AG04450 (cell line): ENCODE measurements at places on chromosomes 13 and 19.

DNA sequence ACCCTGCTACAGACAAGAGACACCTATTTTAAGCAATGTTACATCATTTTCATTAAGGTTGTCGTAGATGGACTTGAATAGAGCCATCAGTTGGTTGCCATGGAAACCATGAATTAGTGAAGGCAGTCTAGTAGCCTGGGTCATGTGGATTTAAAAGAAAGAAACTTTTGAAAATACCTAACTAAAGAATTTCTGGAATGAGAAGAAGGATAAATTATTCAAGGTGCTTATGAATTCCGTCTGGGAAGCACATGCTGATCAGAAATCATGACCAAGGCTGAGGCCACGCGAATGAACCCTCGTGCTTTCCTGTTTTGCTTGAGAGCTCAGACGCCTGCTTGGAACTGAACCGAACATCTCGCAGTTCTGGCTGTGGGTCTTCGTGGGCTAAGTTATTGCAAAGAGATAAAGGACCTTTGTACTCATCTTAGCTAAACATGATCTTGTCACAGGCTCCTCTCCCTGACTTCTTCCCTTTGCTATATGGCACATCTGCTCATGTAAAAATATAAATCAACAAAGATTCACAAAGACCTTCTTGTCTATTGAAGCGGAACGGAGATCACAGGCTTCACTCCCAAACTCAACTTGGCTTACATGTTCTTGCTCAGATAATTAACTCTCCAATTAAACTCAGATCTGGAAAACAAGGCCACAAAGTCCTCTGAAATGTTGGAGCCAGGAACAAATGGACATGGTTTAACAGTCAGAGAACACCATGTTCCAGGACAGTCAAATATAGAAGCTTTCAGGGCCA is 140.2 kb downstream of the NUFIP1 start:
- no peak for DNase-seq

DNA sequence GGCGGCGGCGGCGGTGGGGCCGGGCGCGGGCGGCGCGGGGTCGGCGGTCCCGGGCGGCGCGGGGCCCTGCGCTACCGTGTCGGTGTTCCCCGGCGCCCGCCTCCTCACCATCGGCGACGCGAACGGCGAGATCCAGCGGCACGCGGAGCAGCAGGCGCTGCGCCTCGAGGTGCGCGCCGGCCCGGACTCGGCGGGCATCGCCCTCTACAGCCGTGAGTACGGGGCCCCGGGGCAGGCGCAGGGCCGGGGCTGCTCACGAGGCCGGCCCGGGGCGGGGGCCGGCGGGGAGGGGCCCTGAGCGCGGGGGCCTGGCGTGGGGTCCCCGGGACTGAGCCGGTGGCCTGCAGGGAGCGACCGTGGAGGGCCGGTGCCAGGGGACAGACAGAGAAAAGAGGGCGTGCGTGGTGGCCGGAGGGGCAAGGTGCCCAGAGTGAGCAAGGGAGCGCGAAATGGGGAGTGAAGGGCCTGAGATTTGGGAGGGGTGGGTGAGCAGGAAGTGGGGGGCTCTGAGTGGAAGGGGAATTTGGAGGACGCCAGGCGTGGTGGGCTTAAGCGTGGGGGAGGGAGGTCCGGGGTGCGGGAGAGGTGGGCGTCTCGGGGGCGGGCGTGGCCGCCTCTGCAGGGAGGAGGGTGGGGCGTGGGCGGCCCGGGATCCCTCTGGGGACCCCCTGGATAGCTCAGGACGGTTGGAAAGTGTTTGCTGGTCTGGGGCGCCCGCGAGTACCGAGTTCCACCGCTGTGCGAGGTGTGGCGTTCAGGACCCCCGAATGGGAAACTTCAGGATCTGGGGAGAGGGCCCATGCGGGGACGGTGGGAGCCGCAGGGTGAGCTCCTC is 575 bp downstream of the CARM1 start:
- no peak for DNase-seq

DNA sequence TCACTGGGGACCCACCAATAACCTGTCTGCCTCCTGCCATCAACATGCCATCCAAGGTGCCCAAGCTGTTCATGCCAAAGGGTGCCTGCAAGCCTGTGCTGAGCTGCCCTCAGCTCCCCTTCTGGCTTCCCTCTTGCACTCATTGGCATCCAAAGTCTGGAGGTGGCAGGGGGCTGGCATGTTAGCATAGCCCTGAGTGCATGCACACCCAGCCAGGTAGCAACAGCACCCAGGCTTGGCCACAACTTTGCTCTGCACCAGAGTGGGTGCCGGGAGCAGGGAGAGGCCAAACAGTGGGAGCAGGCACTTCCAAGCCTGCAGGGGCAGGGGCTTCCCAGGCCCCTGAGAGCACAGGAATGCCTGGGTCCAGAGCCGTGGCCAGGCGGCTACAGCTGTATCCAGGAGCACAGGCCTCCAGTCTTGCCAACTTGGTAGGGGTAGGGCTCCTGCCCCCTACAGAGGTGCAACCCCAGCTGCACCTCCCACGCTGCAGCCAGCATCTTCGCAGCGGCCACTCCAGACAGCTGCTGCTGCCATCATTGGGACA is 26.1 kb upstream of the TBC1D4 start:
- no peak for DNase-seq

GRCh38 chr13:58946274-58946673 is 1217.5 kb downstream of the DIAPH3 start:
- no peak for DNase-seq

DNA sequence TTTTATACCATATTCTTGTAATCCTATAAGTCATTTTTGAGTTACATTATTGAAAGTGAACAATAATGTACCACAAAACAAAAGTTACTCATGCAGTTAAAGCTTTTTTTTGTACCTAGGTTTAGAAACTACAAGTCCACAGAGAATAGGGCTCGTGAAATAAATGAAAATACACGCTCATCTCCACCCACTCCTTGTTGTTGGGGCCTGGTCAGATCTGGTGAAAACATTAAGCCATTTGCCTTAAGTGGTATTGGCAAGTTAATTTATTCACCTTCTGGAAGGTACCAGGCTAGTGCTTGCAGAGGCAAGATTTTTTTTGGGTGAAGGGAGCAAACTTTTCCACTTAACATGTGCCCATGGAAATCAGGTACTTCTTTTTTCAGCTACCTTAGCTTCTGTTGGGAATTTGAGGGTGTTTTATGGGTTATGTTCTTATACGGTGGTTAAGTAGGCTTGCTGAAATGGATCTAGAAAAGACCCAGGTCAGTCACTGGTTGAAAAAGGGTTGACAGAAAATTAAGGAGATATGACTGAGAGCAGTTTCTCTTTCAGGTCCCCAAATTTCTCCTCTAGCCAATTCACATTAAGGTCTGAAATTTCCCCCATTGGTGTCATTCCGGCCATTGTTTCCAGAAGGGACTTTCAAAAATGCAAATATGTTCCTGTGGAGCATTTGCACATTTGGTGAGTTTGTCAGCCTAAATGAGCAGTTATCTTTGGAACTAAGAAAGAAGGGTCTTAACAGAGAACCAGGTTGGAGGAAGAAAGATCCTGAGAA is 143.3 kb downstream of the KCNRG start:
- no peak for DNase-seq

DNA sequence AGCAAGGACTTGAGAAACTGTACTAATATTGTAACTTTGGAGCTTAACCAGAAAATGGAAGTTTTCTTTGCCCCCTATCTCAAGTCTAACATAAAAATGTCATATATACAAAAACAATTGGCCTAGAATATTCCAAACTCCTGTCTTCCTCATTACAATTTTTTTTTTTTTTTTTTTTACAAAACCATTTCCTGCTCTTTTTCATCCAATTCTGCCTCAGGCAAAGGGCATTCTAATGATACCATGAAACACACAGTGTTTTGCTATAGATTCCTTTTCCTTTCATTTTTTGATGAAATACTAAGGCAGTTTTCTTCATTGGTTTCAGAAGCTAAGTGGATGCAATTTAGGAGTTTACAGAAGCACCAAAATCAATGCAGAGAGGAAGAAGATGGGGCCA is 119.7 kb downstream of the LHFPL6 start:
- DNase-seq = no peak

DNA sequence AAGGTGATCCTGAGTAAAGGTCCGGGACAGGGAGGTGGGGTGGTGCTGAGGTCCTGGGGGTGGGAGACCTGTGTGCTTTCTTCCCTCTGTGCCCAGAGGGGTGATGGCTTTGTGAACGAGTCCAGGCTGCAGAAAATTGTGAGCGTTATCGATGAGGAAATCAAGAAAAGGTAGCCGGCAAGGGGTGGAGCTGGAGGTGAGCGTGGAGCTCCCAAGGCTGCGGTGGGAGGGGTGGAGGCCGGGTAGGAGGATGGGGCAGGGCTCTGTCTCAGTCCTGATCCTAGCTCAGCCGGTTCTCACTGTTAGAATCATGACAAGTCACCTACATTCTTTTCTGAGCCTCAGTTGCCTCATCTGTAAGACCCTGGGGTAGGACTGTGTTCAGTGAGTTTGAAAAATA is 4.0 kb downstream of the SELENOV start:
- DNase-seq = no peak

DNA sequence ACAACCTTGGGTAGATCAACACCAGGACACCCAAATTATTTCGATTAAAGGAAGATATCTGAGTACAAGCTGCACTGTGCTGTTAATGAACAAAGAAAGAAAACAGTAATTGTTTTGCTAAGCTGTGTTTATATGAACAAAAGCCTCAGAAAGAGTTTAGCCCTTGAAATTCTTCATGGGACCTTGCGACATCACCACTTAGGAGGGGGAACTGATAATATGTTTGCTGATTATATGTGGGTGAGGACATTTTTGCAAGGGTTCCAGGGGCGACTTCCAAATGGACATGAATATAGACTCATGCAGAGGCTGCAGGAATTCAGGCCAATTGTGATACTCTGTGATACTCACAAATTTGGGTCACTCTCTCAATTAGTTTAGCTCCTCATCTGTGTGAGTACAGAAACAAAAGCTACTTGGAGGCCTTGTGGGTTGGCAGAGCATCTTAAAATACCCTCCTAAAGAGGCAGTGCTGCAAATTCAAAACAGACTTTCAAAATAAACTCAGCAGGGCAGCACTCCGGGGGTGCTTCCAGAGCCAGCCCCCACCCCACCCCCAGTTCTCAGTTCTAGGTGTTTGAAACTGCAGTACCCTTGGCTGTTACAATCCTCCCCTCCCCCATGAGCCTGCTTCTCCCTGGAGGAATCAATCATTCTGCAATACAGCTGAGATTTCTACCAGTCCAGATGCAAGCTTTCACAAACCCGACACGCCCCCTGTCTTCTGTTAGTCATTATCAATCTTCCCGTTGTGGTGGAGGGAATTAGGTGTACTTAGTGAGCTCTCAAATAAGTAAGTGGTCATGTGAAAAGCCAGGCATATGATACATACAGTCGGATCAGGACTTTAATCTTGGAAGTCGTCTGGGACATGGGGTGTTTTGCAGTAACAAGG is 97.0 kb upstream of the MBNL2 start:
- no peak for DNase-seq

- DNase-seq = no peak
Measured at GRCh38 chr19:16882146-16882545, 6.7 kb upstream of the F2RL3 start.

GRCh38 chr13:109160357-109160756 is 530.9 kb downstream of the MYO16 start:
- DNase-seq = no peak

GRCh38 chr13:99590519-99591011 is 89.3 kb downstream of the TM9SF2 start:
- peak; percentile 11 for DNase-seq

DNA sequence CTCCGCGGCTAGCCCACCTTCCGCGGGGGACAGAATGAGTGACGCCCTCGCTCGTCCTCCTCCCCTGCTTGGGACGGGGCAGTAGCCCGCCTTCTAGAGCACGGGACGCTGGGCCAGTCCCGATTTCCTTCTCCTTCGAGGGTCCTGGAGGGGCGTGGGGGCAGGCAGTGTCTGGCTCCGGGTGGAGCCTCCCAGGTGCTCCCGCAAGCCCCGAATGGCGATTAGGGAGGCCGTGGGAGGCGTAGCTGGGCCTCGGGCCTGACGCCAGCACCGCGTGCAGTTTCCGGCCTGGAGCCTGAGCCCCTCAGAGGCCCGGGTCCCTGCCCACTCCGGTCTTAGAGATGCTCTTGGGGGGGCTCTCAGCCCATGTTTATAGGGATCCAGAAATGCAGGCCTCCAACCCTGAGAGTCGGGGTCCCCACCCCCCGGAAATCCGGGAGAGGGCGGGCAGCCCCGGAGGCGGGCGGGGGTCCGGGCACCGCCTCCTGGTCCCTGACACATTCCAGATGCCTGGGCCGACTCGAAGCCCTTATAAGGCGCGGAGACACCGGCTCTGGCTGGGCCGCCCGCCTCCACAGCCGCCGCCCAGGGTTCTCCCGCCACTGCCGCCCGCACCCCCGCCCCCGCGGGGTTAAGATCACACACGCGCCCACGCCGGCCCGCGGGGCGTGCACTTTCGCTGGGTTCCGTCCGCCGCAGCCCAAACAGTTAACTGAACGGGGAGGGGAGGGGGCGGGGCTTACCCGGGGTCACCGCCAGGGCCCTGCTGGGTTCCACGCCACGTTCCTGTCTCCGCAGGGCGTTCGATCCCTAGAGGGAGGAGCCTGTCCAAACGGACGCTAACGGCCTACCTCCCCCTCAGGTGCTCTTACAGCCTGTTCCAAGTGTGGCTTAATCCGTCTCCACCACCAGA is 1.5 kb downstream of the MYADM start:
- peak; percentile 67 for DNase-seq

DNA sequence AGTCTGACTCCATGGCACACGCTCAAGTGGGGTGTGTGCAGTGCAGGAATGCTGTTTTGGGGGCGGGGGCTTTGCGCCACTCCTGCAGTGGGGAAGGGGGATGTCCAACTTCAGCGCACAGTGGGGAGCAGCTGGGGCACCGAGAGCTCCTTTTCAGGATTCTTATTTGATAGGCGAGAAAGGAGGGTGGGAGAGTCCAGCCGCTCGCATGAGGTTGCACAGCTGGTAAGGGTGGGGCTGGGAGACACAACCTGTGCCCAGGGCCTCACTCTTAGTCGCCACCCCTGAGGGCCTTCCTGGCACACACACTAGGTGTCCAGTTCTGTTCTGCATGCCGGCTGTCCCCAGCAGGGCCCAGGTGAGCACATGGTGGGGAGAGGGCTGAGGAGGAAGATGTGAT is 190.8 kb downstream of the UQCRFS1 start:
- no peak for DNase-seq

DNA sequence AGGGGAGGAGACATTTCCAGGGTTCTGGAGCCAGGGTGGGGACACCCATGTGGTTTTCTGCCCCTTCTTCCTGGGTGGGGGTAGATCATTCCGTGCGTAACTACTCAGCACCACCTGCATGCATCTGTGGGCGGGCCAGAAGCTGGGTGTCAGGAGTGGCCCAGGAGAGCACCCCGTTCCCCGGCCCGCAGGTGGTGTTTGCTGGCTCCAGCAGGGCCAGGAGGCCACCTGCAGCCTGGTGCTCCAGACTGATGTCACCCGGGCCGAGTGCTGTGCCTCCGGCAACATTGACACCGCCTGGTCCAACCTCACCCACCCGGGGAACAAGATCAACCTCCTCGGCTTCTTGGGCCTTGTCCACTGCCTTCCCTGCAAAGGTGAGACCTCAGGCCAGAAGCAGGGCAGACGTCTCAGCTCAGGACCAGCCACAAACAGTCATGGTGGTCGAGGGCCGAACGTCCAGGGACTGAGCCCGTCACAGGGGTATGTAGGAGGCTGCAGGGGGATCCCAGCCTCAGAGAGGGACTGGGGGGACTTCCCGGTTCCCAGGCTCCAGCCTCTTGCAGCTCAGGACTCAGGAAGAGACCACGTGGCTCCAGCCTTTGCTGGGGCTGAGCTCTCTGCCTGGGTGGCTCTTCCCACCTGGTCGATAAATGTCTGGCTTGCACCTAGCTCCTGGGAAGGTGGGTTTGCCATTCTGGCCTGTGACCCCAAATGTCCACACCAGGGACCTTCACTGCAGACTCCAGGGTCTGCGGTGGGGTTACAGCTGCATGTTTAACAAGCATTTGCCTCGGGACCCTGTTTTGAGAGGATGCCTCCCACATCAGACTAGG is 1.6 kb downstream of the FSTL3 start:
- no peak for DNase-seq
